ENCODE measurements at places on chromosomes 6 and 20.

GRCh38 chr6:40439026-40439800 lies 148.0 kb downstream of the LRFN2 start:
- DNase-seq, result no peak

GRCh38 chr6:144559865-144560593 lies 274.9 kb downstream of the UTRN start:
- no peak for DNase-seq

DNA sequence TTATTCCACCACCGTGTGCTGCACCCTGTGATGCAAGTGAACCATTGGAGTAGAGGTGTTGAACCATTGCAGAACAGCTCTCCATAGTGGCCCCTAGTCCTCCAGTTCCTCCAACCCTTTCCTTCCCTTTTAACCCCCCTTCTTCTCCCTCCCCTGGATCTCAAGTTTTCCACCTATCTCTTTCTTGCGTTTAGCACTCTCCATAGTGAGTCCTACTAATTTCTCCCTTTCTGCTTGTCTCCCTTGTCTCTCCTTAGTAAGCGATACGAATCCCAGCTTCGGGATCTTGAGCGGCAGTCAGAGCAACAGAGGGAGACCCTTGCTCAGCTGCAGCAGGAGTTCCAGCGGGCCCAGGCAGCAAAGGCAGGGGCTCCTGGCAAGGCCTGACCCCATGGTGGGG lies 1.1 kb downstream of the PFDN6 start:
- DNase-seq, result no peak

DNA sequence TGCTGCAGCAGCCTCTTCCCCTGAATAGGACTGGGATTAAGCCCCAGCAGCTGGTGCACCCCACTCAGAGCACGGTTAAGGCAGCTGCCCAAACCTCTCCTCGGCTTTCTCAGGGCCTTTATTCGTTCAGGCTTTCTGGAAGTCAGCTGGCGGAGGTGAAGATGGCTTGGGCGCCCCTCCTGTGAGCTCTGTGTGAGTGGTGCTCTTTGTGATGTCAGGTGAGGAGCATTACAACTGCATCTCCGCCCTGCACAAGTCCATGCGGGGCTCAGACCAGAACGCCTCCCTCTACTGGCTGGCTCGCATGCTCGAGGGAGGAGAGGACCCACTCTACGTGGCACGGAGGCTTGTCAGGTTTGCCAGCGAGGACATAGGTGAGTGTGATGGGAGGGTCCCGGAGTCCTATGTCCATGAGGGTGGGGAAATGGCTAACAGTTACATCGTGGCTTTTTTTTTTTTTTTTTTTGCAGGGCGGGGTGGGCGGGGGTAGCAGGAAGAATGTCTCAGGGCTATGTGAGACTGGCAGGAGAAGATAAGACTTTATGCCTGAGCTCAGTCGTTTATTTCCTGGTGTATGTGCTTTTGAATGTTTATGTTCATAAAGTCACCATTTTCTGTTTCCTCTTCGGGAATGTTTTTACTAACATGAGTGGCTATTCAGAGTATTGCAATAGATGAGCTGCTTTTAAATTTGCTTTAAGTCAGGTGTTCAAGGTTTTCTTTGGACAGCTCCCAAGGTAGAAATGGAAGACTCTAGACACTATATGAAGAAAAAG lies 18.2 kb downstream of the WRNIP1 start:
- no peak for DNase-seq

- DNase-seq, result peak; percentile 75
These were observed 43.6 kb downstream of the MDGA1 start for GRCh38 chr6:37653933-37654565.

Measured in suppressor macrophage treated with lipopolysaccharide for 1 hour (primary cell).